Naive thymus-derived CD8-positive, alpha-beta T cell (primary cell): ENCODE measurements at places on chromosomes 3 and 15.
A peak's percentile ranks its signal among the peaks of the same experiment; 100 is the strongest.

GRCh38 chr3:147420353-147421183, 11.4 kb downstream of the ZIC1 start:
- no peak for DNase-seq

DNA sequence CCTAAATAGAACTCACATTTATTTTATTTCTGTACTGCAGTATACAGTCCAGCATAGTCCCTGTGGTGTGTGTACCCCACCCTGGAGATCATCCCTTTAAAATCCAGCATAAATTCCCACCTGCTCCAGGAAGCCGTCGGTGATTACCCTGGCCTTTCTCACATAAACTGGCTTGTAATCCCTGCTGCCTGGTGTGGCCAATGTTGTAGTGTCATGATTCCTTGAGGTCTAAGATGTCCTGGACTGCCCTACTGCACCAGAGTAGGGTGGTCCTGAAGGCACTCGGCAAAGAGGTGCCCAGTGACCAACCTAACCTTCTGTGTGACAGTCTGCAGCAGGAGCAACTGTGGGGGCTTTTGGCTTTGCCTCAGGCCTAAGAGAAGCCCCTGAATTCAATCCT, 58.9 kb downstream of the ITGA11 start:
- no peak for DNase-seq

GRCh38 chr3:157132936-157133335, 27.0 kb downstream of the CCNL1 start:
- DNase-seq: no peak

- no peak for DNase-seq
These were observed 40.7 kb upstream of the MB21D2 start for GRCh38 chr3:192958219-192958872.

DNA sequence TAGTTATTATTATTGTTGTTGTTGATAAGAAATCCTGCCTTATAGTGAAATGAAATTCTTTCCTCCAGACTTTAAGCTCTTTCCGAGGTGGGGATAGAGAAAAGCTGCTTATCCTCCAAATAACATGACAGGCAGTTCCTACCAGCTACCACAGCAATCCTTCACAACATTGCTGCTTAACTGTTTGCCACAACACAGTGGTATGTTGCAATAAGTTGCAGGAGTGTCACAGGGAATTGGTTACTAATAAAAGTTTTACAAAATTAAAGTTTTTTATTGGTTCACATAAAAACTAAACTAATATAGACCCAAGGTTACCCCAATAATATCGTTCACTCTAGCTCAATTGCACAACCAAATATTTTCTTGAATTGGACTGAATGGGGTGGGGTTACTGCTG, 57.4 kb upstream of the ICE2 start:
- no peak for DNase-seq

GRCh38 chr3:25281041-25281731, 146.9 kb upstream of the RARB start:
- DNase-seq: no peak

DNA sequence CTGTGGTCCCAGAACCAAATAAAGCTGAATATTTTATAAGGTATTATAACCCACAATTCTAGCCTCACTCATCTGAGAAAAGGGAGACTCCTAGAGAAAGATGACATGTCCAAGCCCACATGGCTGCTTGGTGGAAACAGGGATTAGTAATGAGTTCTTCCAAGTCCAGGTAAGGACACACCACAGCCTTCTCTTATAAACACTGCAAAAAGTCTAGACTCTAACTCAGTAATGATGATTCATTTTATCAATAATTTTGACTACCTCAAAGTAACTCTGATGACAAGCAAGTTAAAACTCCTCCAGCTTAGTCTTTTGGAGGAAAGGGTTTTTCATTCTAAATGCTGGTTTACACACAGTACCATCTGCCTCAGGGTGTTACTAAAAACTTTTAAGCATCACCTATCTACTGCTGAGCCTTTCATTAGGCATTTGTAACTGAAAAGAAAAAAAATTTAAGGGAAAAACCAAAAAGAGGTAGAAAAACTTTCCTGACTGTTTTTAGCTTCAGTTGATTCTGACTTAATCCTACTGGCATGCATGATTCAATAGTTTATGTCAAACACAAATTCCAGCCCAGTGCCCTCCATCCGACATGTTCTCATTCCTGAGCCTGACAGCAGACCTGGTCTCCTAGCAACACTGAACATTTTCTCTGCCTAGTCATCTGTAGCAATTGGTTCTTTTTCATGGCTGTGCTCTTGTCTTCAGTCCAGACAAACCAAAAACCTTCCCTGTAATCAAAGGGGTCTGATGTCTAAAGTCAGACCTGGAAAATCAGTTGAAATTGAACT, 43.9 kb downstream of the P3H2 start:
- no peak for DNase-seq

- no peak for DNase-seq
These were observed 120.7 kb downstream of the FNDC3B start for GRCh38 chr3:172159962-172160538.

GRCh38 chr3:150635526-150635925, 32.4 kb downstream of the SELENOT start:
- DNase-seq: peak; percentile 31

GRCh38 chr3:54772051-54772450, 155.8 kb downstream of the LRTM1 start:
- DNase-seq: no peak

- no peak for DNase-seq
These were observed 73.2 kb downstream of the CHDH start for GRCh38 chr3:53773021-53773436.

GRCh38 chr3:53350652-53351051, 3.3 kb upstream of the DCP1A start:
- DNase-seq: no peak

- DNase-seq: peak; percentile 67
These were observed 383.1 kb upstream of the TPRG1 start for GRCh38 chr3:188788621-188789081.

DNA sequence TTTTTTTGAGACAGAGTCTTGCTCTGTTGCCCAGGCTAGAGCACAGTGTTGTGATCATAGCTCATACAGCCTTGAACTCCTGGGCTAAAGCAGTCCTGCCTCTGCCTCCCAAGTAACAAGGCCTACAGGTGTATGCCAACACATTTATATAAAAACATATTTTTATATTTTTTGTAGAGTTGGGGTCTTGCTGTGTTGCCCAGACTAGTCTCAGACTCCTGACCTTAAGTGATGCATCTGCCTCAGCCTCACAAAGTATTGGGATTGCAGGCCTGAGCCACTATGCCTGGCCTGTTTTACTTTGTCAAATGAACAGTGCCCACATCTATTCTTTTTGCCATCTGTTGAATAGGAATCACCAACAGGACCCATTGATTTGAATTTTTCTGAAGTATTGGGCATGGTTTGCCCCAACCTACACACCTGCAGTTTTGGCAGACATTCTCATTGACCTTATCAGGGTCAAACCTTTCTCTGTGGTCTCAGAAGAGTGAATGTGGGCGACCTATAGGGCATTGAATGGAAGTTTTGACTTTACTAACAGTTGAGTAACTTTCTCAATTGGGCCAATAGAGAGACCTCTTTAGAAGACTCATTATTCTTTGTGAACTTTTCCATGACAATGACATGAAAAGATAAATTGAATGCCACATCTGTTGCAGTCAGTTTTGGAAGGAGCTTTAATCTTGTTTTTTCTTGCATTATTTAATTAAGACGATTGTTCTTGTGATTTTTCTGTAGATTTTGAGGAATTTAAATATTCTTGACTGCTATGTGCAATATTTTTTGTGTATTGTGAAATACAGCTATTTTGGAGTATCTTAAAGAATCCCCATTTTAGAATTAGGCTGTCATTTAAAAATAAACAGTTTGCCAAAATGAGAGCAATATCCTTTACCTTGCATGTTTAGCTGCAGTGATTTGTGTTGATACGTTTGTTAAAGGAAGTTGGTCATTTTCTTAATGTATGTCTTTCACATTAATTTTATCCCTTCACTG, 2.7 kb downstream of the IREB2 start:
- DNase-seq: no peak
